ENCODE measurements at places on chromosomes 7 and 10.

DNA sequence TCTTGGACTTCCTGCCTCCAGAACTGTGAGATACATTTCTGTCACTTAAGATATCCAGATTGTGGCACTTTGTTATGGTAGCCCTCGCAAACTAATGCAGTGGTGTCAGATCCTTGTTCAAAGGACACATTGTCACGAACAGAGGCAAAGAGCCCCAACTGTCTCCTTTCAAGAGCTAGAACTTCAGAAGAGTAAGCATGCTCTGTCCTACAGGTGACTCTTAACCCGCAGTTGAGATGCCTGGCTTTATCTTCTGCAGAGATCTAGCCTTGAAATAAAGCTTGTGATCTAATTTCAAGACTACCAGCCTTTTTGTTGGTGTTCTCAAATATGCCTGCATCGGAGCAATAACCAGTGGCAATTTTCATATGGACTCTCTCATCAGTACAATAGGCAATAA, 134.4 kb downstream of the ATXN7L1 start:
- DNase-seq: no peak

GRCh38 chr10:96227206-96227605, 44.2 kb downstream of the BLNK start:
- DNase-seq: no peak

DNA sequence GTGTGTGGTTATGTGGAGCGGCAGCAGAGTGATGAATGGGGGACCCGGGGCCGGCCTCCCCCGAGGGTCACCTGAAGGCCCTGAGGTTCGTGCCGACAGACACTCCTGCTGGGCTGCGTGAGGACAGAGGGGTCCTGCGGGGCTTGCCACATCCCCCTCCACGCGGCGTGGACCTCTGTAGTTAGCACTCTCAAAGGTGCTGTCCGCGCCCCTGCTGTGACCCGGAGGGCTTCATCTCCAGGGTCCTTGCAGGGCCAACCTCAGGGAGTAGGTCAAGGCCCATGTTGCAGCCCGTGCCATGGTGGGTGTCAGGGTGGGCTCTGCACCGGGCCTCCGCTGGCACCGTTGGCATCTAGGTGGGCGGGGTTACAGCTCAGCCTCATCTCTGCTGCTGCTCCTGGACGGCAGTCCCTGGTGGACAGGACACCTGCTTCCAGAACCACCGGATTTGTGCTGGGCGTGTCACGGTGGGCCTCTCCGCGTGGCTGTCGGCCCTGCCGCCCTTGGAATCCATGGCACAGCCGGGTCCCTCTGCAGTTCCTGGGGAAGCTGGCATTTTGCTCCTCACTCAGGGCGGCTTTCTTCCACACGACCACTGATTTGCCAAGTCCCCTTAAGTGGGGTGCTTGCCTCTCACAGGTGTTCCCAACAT, 19.8 kb upstream of the GET4 start:
- DNase-seq: no peak

DNA sequence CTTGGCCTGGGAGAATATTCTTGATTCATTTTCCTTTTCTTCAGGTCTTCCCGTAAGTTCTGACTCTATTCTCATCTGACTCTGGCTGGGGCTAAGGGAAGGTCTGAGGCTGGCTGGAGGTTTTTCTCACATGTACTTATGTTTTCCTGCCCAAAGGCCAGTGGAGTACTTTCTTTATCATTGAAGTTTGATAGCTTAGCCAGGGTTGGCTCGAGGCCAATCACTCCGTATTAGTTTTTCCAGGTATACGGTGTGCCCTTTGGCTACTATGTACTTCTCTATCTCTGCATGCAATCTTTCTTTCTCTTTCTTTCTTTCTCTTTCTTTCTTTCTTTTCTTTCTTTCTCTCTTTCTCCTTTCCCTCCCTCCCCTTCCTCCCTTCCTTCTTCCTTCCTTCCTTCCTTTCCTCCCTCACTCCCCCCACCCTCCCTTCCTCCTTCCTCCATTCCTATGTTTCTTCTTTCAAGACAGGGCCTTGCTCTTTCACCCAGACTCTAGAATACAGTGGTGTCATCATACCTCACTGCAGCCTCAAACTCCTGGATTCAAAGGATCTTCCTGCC, 26.8 kb upstream of the VKORC1L1 start:
- DNase-seq: no peak

DNA sequence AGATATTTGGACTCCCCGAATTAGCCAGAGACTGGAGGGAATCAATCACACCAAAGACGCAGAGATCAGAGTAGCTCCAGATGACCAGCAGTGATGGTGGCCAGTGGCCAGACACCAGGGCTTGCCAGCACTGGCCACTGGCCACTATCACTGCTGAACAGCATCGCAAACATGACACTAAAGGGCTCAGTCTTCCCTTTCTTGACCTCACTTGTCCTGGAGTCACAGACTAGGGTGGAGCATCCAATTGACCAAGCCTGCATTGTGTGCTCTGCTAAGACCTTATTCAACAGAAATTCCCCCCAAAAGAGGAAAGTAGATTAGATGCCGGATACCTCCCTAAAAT, 234.7 kb downstream of the CREB5 start:
- no peak for DNase-seq

All from stimulated activated CD4-positive, alpha-beta T cell treated with anti-CD3 and anti-CD28 coated beads, Interleukin-15, amount 100 ng/mL, for 1 hour (primary cell).